ENCODE measurements at places on chromosomes 16 and 17.

DNA sequence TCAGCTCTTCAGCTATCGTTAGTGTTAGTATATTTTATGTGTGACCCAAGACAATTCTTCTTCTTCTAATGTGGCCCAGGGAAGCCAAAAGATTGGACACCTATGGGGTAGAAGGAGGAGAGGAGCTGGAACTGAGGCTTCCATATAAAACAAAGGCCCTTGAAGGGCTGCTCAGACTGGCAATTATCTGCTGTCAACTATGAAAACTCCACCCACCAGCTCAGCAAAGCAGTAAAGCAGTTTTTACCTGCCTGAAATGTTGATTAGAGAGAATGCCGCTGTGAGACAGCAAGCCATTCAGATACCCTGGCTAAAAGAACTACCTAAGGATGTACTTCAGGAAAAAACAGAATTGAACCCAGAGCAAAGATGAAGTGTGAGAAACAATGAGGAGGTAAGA lies 45.9 kb upstream of the GNAO1 start:
- no peak for DNase-seq

DNA sequence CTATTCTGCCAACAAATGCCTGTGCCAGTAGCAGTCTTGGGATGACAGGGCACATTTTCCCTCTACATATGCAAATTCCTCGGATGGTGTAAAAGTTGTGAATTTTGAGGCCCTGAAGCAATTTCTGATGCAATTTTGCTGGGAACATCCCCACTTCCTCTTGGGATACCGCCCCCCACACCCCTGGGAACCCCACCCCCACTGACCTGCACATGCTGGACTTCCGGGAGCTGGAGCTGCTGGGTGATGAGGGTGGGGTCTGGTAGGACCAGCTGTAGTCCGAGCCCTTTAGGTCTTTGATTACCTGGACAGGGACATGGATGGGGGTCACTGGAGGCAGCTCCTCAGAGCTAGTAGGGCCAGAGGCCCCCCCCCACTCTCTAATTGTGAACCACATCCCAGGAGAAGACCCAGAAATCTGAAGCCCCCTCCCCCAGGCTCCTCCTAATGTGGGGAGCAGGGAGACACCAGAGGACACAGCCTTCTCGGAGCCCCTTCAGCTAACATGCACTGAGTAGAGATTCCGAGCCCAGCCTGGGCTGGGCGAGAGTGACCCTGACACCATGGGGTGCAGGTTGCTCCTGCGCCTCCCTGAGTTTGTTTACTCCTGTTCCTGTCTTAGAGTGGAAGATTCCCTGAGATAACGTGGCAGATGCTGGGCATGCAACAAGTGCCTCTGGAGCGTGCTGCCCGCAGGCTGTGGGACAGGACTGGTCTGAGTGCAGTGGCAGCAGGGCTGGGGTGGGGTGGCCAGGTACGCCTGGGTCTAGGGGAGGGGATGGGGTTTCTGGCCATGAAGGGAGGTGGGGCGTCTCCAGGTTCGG lies 9.0 kb downstream of the MTSS2 start:
- DNase-seq: no peak

GRCh38 chr17:32551186-32551955 lies 64.6 kb downstream of the CDK5R1 start:
- DNase-seq: peak; percentile 31

DNA sequence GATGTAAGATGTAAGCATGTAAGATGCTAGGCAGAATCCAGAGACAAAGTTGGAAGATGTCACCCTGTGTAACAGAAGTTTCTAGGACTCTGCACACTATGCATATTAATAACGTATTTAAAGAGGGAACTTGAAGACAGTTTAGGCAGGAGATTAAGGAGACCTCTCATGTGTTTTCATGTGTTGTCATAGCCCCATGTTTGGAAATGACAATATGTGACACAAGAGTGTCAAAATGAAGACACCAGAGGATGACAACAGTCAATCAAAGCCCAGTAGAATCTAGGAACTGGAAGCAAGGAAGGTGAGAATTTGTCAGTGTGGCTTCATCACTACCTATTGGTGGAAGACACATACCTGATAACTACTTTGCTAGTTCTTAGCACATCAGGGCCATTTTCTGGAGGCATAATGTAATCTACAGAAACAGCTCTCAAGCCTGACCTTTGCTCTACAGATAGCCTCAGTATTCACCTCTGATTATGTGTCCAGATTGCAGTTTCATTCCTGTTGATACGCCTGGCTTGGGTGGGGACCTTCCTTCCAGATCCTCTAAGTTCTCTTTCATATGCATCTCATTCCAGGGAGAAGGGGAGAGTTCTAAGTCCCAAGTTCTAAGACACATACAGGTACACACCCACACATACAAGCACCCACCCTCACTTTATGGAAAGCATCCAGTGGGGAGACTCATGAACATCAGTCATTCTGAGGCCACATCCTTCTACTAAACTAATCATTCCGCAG lies 26.3 kb downstream of the PMP22 start:
- no peak for DNase-seq

DNA sequence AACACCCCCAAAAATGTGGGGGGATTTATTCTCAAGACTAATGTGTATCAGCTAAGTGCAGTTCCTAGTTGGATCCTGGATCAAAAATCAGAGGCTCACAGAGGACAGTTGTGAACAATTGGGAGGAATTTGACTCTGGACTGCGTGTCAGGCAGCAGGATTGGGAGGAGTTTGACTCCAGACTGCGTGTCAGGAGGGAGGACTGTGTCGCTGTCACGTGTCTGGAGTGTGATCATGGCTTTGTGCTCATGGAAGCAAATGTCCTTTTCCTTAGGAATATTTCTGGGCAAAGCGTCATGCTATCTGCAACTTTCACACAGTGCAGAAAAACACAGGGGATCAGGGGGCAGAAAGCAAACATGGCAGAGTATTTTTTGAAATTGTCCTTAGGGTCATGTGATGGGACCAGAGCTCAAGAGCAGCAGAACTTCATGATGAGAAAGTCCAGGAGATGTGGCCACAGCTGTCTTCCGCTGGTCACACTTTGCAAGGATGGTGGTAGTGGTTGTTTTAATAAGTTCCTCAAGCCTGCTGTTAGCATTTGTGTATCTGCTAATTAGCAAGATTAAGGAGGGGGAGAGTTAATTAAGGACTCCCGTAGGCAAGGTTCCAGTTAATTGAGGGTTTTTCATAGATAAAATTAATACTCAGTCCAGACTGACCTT lies 122.0 kb upstream of the CHMP6 start:
- DNase-seq: no peak

GRCh38 chr17:8124350-8125153 lies 646 bp upstream of the HES7 start:
- DNase-seq: no peak

DNA sequence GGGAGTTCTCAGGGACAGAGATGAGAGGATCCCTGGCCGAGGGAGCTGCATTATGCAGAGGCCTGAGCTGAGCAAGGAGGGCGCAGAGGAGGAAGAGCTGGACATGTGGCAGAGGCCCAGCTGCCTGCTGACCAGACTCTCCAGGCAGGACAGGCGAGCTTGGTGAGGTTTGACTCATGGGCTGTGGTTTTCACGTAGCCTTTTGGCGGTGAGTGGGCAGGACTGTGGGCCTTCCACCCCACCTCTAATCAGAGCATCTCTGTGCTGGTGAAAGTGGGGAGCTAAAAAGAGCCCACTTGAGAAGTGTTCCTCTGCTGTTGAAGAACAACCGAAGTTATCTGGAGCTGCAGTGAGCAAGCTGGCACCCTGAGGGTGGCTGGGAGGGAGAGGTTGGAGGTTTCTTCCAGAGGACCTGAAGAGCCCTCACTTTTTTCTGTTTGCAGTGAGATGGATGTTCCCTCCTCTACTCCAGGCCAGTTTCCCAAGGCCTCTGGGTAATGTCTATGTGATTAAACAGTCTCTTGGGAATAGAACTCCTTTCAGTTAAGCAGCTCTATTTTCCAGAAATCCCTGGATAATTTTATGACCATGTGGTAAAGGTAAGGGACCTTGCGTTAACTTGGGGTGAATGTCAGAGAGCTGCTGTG lies 11.9 kb downstream of the EPN2 start:
- DNase-seq: no peak

GRCh38 chr17:78899361-78900260 lies 3.4 kb downstream of the CEP295NL start:
- no peak for DNase-seq

- DNase-seq: no peak
These were observed 130.8 kb downstream of the KCNJ18 start for GRCh38 chr17:21823090-21823489.

DNA sequence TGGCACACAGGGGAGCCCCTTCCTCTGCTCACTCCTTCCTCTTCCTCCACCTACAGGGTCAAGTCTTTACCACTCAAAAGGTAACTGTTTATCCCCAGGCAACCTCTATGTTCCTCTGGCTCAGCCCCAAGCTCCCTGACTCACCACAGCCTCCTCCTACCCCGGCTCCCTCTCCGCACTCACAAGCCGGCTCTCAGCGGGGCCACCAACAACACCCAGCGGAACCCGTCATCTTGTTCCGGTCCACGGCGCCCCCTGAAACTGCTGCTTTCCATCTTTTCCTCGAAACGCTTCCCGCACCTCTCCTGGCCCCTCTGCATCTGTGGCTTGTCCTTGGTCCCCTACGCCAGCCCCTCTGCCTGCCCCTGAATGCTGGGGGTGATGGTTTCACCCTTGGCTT lies 58.4 kb downstream of the NXN start:
- DNase-seq: no peak
